ENCODE measurements at places on chromosomes 13 and 19. TPM values are rescaled to one million over a fixed set of nuclear protein-coding genes. Genes with fewer than 3 reads are reported as not detected.

The SLC25A42 gene
- 4.5 TPM for total RNA-seq

The C2CD4C gene
- total RNA-seq = under 0.01 TPM

The CGB3 gene
- total RNA-seq = not detected

The TMEM255B gene
- total RNA-seq = 0.63 TPM

The ZIK1 gene
- total RNA-seq = 5.2 TPM

The ZNF565 gene
- 5.4 TPM for total RNA-seq

The SPINT2 gene
- 1.4 TPM for total RNA-seq

The HCN2 gene
- total RNA-seq = 1.5 TPM

The ATP4A gene
- total RNA-seq = not detected

The CEACAM7 gene
- total RNA-seq = not detected

The TDRD3 gene
- 18.9 TPM for total RNA-seq

The NLRP7 gene
- not detected for total RNA-seq

The CD70 gene
- total RNA-seq = 0.09 TPM

The CLEC11A gene
- 21.3 TPM for total RNA-seq

The CEACAM8 gene
- not detected for total RNA-seq

The B3GNT8 gene
- total RNA-seq = 5.2 TPM

The DPRX gene
- total RNA-seq = not detected

The KLHL1 gene
- total RNA-seq = not detected

The COMP gene
- total RNA-seq = 1.3 TPM

The MYCBP2 gene
- 47.1 TPM for total RNA-seq

The HSD17B14 gene
- total RNA-seq = 5.5 TPM

The COLGALT1 gene
- total RNA-seq = 43.1 TPM

The CALR3 gene
- not detected for total RNA-seq

The SMIM44 gene
- total RNA-seq = not detected

The CNFN gene
- not detected for total RNA-seq

The PPM1N gene
- 7.5 TPM for total RNA-seq

The PRX gene
- 1.9 TPM for total RNA-seq

The WDR87 gene
- not detected for total RNA-seq

The VPS36 gene
- total RNA-seq = 14.0 TPM

The MEDAG gene
- total RNA-seq = 137 TPM

The LILRA2 gene
- total RNA-seq = not detected

The KLK11 gene
- total RNA-seq = 0.17 TPM

The CDC42EP5 gene
- total RNA-seq = 9.1 TPM

The ZFP30 gene
- 10.9 TPM for total RNA-seq

The UHRF1 gene
- 9.4 TPM for total RNA-seq

The SIGLEC12 gene
- not detected for total RNA-seq

The GRIK5 gene
- not detected for total RNA-seq

The CEACAM3 gene
- not detected for total RNA-seq

The POU2F2 gene
- not detected for total RNA-seq

The NPAS1 gene
- total RNA-seq = 0.47 TPM

The WDR88 gene
- 0.17 TPM for total RNA-seq

The ZNF208 gene
- total RNA-seq = under 0.01 TPM

The NXNL1 gene
- total RNA-seq = not detected

The PLK5 gene
- total RNA-seq = not detected

The RAB3A gene
- 3.2 TPM for total RNA-seq

The OR7A10 gene
- not detected for total RNA-seq

The NLRP12 gene
- total RNA-seq = not detected

The KASH5 gene
- not detected for total RNA-seq

The ARRDC2 gene
- 4.6 TPM for total RNA-seq

The HSPB6 gene
- total RNA-seq = 248 TPM

The EID2B gene
- 3.8 TPM for total RNA-seq

The GNG7 gene
- total RNA-seq = 0.17 TPM

The OR7D4 gene
- not detected for total RNA-seq

The KIR2DL3 gene
- total RNA-seq = not detected

The ZNF569 gene
- 5.8 TPM for total RNA-seq

The CD37 gene
- not detected for total RNA-seq

Data from bronchial smooth muscle cell (primary cell).